GM12865 (cell line): ENCODE measurements at places on chromosomes 3 and 15.
A peak's percentile ranks its signal among the peaks of the same experiment; 100 is the strongest.

DNA sequence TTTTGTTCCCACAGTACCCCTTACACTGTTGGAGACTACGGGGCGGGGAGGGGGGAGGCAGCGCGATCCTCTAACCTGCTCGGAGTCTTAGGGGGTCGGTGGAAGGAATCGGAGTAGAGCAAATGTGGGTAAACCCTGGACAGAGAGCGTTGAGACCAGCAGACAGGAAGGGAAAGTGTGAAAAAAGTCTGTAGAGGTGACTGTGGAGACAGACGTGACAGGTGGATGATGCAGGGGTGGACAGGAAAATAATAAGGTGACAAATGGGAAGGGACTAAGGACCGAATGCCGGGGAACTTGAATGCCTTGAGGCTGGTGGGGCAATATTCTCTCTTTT, 424 bp downstream of the EAF2 start:
- peak; percentile 58 for DNase-seq

- DNase-seq: no peak
Measured at GRCh38 chr15:39304931-39305728, 275.7 kb upstream of the THBS1 start.

- DNase-seq: no peak
Measured at GRCh38 chr3:197356741-197357140, 58.3 kb upstream of the DLG1 start.

DNA sequence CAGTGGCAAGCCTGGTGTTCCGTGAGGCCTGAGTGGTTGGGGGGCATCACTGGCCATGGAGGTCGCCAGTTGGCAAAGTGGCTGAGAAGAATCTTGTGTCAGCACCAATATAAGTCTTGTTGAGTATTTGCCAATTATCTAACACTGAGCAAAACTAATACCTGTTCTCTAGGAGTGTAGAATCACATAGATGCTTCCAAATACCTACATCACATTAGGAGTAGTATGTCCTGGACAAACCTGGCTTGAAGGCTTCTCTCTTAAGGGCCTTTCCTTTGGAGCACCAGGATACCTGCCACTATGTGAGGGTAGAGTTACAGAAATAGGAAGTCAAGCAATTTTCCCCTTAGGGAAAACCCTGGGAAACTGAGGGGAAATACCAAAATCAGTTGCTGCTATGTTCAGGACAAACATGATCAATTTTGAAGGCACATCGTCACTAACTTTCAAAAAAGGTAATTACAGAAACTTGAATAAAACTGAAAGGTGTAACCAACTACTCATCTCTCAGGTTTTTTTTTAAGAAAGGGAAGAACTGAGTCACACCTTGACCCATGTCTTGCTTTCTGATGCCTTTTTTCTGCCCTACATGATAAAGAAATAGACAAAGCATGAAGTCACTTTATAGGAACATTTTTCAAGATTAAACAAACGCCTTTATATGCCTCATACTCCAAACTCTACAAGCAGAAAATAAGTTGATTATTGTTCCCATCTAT, 100.4 kb downstream of the IMPG2 start:
- DNase-seq: no peak

GRCh38 chr3:38314112-38314763, 32.1 kb downstream of the SLC22A14 start:
- no peak for DNase-seq

DNA sequence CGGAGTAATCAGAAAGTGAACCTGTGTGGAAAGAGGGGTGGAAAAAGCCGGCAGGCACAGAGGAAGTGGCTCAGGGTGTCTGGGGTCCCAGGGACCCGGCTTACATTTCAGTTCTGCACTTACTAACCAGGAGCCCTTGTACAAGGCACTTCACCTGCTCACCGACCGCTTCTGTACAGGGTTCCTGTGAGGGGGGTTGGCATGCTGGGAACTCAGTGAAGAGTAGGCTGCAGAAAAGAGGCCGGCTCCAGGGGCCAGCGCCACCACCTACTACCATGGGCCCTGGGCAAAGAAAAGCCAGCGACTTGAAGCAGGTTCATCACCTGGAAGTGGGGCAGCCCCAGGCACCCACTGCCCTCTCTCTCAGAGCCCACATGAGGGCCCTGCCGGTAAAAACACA, 6.2 kb downstream of the STIMATE start:
- DNase-seq: no peak

GRCh38 chr15:22795206-22796063, 9.0 kb downstream of the NIPA1 start:
- DNase-seq: no peak
